Midbrain (tissue), 1 donor: ENCODE measurements at places on chromosomes 2 and 18.

- DNase-seq: no peak
Observed at GRCh38 chr2:201258666-201259615, 1.4 kb upstream of the CASP8 start.

- no peak for DNase-seq
Observed at GRCh38 chr2:28276076-28276618, 116.5 kb upstream of the FOSL2 start.

DNA sequence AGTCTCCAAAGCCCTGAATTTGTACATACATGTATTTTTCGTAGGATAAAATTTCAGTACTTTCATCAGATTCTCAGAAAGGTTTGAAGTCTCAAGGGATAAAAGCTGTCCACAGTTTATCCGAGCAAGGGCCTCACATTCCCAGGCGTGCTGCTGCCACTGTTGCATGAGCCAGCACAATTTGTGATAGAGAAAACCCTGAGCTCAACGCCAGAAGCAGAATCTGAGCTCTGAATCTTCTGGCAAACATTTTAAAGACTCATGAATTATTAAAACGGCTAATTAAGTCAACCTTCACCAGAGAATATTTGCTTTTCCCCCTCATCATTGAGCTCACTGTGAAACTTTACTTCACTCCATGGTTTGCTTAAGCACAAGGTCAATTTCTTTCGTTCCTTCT, 38.5 kb upstream of the STPG4 start:
- DNase-seq: peak; percentile 41

- DNase-seq: no peak
Observed at GRCh38 chr2:112692918-112693317, 27.9 kb upstream of the NT5DC4 start.

DNA sequence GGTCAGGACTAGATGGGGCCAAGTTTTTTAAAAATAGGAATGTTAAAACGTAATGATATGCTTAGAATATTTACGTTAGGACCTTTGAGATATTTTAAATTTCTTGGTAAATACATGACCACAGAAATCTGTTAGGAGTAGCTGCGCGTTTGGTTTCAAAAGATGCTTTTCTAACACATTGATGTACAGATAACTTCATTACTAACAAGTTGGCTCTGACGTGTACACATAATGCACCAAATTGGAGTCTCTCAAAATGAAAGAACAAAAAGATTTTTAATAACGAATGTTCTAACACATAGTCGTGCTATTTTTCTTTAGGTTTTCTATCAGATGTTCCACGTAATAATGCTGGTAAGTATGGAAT, 608 bp downstream of the PHOSPHO2 start:
- no peak for DNase-seq

DNA sequence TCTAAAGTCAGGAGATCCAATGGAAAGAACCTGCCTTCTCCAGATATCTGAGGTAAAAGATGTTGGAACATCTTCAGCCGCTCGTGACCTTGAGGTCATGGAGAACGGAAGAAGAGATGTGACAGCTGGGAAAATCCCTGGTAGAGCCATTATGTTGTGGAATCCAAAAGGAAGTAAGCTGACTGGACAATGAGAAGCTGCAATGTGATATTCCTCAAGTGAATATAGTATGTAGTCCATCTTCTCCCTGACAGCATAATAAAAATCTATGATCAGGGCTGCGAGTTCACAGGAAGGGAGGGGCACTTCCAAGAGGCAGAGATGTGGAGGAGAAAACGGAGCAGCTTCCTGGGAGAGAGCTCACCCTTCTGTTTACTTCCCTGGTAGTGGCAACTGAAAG, 201.0 kb upstream of the SP5 start:
- no peak for DNase-seq

DNA sequence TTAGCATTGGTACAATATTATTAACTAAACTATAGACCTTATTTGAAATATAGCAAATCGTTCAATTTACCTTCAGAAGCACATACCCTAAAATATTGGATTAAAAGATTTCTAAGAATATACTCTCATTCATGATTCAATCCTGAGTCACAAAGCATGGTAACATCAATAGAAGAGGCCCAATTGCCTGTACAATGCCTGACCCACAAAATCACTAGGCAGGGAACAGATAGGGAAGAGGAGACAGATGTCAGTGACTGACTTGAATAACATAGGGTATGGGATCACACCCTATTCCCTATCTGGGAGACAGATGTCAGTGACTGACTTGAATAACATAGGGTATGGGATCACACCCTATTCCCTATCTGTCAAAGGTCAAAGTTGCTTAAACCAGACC, 611.6 kb upstream of the VRK2 start:
- DNase-seq: no peak

DNA sequence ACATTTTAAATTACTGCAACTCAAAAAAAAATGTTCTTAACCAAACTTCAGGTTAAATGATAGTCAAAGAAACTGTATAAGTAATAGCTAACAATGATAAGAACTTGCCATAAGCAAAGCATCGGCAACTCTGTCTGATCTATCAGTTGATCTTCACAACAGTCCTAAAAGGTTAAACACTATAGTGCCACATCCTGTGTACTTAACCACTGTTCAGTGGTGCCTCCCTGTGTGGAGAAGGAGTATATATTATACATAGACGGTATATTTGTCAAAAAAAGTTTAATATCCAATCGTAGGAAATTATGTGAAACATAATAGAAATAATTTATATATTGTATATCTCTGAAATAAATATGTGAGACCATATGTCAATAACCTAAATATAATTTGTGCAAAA, 13.0 kb downstream of the DTNA start:
- no peak for DNase-seq

GRCh38 chr2:3536682-3537632, 17.6 kb upstream of the ADI1 start:
- DNase-seq: no peak

- no peak for DNase-seq
Observed at GRCh38 chr2:42274863-42275262, 86.2 kb downstream of the COX7A2L start.

GRCh38 chr2:97747285-97747684, 33.9 kb downstream of the ZAP70 start:
- DNase-seq: no peak

GRCh38 chr2:98505311-98505808, 60.7 kb downstream of the INPP4A start:
- no peak for DNase-seq

DNA sequence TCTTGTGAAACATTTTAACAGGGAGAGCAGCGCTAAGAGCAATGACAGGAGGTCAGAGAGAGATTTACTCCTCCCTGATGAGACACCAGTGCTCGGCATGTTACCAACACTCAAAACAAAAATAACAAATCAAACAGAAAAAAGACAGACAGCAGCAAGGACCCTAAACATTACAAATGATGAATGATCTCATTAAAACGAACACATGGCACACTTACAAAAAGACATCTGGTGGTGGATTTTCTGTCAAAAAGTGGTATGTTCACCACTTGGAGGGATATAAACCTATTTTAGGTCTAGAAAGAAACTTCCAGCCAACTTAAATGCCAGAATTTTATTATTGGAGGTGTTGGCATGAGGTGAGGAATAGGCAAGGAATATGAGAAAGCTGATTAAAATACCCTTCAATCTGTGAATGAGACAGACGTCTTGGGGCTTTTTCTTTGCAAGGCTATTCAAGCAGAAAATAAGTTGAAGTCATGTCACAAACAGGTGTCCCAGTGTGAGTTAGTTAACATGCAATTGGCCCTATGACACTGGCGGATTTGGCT, 112.8 kb downstream of the PRELID3A start:
- DNase-seq: no peak

DNA sequence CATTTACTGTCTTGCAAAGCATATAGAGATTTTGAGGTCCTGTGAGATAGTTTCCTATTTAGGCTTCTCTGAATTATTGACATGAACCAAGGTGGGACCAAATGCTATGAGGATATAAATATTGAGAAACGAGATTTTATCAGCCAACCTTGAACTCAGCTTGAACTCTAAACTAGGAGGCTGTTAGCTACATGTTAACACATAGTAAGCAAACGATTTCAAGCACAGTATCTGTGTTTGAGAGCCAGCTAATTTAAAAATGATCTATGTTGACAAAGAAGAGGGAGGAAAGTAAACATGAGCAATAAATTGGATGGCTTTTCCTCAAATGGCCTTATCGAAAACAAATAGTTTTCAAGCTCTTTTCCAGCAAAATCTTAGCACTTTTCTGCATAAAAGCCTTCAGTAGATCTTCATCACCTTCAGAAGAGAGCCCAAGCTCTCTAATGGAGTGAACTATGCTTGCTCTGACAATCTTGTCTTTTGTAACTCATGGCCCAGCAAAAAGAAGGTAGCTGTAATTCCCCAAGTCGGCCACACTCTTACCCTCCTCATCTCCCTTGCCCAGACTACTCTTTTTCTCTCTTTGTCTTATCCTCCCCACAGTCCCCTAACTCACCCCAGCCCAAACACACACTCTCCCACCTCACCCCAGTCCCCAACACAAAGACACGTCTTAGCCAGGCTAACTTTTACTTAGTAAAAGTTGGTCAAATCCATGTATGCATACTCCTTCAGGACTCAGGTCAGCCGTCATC, 14.7 kb downstream of the CD28 start:
- DNase-seq: no peak

DNA sequence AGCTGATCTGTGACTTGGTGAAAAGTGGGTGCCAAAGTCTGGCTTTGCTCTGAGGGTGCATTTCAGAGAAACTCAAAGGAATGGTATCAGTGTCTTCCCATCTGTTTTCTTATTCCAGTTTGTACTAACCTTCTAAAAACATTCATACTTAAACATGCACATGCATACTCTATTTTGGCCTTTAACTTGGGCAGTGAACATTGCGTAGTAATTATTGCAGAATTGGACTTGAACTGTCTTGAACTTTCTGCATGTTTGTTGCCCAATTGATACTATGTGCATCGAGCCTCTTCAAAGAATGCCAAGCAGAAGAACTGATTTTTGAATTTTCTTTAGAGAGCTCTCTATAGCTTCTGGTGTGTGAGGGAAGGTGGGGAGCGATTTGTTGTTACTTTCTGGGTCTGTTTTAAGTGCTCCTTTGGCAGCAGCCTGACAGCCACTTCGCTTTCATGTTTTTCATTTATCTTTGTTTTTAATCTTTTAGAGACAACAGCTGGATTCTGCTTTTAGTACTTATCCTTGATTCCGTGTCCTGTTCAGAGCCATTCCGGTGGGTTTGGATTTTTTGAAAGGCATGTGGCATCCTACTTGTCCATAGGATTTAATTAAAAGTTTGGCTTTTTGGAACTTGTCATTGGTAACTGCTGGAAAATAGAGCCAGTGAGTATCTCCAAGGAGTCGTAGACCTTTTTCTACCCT, 159.2 kb downstream of the RAPGEF4 start:
- no peak for DNase-seq

DNA sequence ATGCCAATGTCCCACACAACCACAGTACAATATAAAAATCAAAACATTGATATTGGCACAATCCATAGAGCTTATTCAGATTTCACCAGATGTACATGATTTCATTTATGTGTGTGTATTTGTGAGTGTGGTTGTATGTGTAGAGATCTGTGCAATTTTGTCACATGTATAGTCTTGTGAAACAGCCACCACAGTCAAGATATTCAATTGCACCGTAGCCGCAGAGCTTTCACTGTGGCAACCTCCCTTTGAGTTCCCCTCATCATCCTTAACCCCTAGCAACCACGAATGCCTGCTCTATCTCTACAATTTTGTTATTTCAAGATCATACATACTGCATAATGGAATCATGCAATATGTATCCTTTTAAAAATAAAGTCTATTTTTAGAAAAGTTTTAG, 391.3 kb downstream of the SETBP1 start:
- no peak for DNase-seq

DNA sequence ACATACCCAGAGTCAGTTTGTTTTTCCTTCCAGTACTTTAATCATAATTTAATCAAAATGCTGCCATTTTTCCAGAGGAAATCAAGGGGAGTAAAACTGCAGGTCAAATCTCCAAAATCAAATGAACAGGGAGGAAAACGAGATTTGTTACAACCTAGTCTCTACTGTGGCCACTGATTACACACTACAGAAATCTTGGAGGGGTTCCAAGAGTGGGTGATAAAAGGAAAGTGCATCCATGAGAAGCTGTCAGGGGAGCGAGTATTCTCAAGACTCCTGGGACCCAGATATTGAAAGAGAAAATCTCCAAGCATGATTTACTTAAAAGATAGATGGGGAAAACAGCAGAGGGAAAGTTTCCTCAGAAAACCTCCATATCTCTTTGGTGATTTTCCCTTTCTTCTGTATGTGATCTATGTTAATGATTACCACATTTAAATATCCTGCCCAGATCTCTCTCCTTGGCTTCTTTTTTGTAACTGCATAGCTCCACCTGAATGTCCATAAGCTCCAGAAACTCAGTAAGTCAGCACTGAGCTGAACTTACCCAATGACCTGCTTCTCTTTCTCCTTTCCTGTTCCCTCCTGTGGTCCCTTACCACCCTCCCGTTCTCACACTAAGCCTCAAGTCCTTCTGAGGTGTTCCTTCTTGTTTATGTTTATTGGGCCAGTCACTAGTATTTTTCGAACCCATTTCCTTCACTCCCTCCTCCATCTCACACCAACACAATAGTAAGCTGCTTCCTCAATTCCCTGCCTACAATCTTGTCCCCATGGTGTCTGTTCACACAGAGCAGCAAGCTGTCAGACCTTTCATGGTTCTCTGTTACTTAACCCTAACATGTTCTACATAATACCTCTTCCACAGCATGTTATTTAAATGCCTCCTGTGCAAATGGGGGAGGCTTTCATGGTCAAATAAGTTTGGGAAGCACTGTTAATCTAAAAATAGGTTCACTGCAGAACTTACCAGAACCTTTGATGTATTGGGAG, 73.9 kb upstream of the TWSG1 start:
- DNase-seq: no peak

- DNase-seq: no peak
Observed at GRCh38 chr2:73611867-73612266, 30.4 kb downstream of the NAT8 start.

GRCh38 chr2:201937343-201937742, 96.3 kb upstream of the FZD7 start:
- no peak for DNase-seq

GRCh38 chr2:16653799-16654198, 11.8 kb downstream of the CYRIA start:
- DNase-seq: no peak

- DNase-seq: peak; percentile 34
Observed at GRCh38 chr2:240021488-240022104, 3.5 kb downstream of the NDUFA10 start.

DNA sequence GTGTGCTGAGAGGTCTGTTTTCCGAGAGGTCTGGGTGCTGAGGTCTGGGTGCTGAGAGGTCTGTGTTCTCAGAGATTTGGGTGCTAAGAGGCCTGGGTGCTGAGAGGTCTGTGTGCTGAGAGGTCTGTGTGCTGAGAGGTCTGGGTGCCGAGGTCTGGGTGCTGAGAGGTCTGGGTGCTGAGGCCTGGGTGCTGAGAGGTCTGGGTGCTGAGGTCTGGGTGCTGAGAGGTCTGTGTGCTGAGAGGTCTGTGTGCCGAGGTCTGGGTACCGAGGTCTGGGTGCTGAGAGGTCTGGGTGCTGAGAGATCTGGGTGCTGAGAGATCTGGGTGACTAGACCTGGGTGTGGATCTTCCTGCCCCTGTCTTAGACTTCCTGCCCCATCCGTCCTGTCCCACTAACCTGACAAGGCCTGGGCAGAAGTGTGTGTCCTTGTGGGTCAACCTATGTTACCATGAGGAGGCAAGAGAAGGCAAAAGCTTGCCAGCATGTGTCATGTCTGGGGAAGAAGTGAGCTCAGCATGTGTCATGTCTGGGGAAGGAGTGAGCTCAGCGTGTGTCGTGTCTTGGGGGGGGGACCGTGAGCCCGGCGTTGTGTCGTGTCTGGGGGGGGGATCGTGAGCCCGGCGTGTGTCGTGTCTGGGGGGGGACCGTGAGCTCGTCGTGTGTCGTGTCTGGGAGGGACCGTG, 69.3 kb downstream of the KCNG2 start:
- DNase-seq: no peak

- no peak for DNase-seq
Observed at GRCh38 chr2:127611076-127611925, 34.7 kb upstream of the GPR17 start.
